ENCODE measurements at places on chromosomes 6 and 20.

DNA sequence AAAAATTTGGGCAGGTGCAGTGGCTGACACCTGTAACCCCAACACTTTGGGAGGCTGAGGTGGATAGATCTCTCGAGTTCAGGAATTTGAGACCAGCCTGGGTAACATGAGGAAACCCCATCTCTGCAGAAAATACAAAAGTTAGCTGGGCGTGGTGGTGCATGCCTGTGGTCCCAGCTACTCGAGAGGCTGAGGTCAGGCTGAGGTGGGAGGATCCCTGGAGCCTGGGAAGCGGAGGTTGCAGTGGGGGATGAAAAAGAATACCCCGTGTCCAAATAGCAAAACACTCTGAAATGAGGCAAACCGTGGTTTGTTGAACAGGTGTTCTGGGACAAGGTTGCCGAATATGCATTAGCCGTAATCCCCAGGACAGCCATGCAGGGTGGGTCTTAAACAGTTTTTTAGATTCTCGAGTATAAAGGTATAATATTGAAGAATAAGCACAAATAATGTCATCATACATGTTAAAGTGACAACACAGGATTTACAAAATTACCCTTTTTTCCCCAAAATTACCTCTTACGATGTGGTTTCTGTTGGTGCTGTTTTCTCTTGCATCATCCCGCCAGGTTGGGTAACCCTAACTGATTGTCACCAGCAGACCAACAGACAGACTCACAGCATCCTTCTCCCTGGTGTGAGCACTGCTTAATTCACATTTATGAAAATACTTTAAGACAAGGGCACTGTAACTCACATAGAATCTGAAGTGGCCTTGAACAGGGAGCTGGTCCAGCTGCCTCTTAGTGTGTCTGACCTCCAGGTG is 9.1 kb downstream of the DNAJC5 start:
- no peak for DNase-seq

DNA sequence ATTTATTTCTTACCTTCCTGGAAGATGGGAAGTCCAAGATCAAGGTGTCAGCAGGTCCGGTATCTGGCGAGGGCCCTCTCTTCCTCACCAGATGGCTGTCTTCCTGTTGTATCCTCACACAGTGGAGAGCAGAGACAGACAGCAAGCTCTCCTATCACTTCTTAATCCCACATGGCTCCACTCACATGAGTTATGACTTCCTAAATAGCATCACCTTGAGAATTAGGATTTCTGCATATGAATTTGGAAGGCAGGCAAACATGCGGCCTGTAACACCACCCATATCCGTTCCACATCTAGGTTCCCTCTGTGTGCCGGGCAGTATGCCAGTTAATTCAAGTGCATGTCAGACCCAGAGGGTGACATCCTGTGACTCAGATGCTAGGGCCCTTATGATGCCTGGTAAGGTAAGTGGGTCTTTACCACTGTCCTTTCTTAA is 2.1 kb downstream of the RAET1E start:
- DNase-seq: no peak

- no peak for DNase-seq
Measured at GRCh38 chr20:2978519-2978918, 64.9 kb upstream of the GNRH2 start.

DNA sequence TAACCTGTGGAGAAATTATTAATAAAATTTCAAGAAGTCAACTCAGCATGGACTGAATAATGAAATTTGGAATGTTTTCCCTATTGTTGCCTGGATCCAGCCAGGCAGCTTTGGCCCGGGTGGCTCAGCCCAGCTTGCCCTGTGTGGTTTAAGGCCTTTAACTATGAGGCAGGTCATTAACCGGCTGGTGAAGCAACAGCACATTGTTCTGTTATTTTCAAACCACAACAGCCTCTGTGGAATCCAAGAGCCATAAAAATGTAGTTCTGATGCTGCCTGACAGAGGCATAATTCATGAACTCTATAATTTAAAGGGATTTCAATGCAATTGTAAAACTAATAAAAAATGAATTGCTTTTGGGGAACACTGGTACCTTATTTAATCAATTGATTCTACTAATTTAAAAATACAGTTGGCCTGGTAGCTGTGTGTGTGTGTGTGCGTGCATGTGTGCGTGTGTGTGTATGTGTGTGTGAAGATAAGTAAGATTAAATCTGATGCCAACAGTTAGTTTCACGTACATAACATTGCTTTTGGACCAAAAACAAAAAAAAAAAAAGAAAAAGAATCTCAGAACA is 117.7 kb downstream of the RPS12 start:
- DNase-seq: no peak

DNA sequence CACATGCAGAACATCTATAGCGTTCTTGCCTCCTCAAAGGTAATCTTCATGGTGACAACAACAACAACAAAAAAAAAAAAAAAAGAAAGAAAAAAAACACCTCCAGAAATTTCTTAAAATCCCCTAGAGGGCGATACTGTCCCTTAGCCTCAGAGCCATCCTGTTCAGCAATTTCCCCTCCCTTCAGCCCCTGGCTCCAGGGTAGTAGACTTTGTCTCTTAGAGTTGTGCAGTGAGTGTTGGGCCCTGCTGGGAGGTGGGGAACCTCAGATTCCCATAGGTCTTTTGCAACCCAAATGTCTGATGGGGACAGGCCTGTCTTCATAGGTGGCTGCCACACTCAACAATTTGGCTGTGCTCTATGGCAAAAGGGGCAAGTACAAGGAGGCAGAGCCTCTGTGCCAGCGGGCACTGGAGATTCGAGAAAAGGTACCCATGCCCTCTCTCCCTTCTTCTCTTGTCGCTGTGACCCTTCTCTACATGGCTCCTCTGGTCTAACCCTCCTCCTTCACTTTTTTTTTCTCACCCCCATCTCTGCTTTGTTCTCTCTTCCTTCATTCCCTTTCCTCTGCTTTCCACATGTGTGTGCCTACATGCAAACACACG is 6.0 kb upstream of the PTK7 start:
- no peak for DNase-seq

- no peak for DNase-seq
Measured at GRCh38 chr20:49809803-49810359, 2.7 kb upstream of the SLC9A8 start.
